ENCODE measurements at places on chromosomes 7 and 10. TPM values are rescaled to one million over a fixed set of nuclear protein-coding genes. Genes with fewer than 3 reads are reported as not detected.

The EPO gene
- total RNA-seq, result not detected

The SPOCK2 gene
- 0.29 TPM for total RNA-seq

The SLC39A12 gene
- total RNA-seq, result not detected

The RBM48 gene
- 6.1 TPM for total RNA-seq

The MMRN2 gene
- total RNA-seq, result 0.40 TPM

The OR2A42 gene
- total RNA-seq, result not detected

The OR2A12 gene
- not detected for total RNA-seq

The DGKI gene
- 0.19 TPM for total RNA-seq

The IQCE gene
- total RNA-seq, result 9.1 TPM

Data from A549 treated with AZD2906 at 1 μM for 4 hours (cell line).